Memory B cell (primary cell): ENCODE measurements at places on chromosomes 4 and X.

DNA sequence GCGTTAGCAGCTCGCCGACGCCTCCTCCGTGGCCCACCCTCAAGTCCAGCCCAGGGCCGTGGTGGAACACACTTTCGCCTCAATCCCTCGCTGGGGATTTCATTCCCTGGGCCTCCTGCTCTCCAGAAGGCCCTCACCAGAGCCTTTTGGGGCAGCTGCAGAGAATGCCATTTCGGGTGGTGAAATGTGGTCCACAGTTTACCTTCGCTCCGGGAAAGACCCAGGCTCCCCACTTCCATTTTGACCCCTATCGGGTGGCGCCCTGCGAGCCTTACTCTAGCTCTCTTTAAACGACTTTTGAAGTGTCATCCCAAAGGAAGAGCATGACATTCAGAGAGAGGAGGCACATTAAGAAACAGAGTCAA, 496 bp downstream of the SH2D1A start:
- no peaks in the 10 kb centered on the region for H3K27me3 ChIP-seq
- no peaks in the 10 kb centered on the region for H3K4me1 ChIP-seq
- H3K4me3 ChIP-seq = no peak overlapping the region
- no peaks in the 10 kb centered on the region for H3K36me3 ChIP-seq
- DNase-seq = no peak

GRCh38 chr4:121980643-121981042, 28.8 kb upstream of the TRPC3 start:
- H3K36me3 ChIP-seq = no peaks in the 10 kb centered on the region
- peaks cover 16% of the 10 kb centered on the region for H3K4me1 ChIP-seq
- no peak overlapping the region for H3K4me3 ChIP-seq
- no peak for DNase-seq
- peaks cover 3% of the 10 kb centered on the region for H3K27me3 ChIP-seq
- H3K27ac ChIP-seq = no peak overlapping the region

- H3K4me3 ChIP-seq = no peak overlapping the region
- peaks cover 5% of the 10 kb centered on the region for H3K27me3 ChIP-seq
- no peak for DNase-seq
- no peaks in the 10 kb centered on the region for H3K4me1 ChIP-seq
- no peaks in the 10 kb centered on the region for H3K36me3 ChIP-seq
- no peak overlapping the region for H3K27ac ChIP-seq
Measured at GRCh38 chr4:125321709-125322365, 7.1 kb downstream of the FAT4 start.

DNA sequence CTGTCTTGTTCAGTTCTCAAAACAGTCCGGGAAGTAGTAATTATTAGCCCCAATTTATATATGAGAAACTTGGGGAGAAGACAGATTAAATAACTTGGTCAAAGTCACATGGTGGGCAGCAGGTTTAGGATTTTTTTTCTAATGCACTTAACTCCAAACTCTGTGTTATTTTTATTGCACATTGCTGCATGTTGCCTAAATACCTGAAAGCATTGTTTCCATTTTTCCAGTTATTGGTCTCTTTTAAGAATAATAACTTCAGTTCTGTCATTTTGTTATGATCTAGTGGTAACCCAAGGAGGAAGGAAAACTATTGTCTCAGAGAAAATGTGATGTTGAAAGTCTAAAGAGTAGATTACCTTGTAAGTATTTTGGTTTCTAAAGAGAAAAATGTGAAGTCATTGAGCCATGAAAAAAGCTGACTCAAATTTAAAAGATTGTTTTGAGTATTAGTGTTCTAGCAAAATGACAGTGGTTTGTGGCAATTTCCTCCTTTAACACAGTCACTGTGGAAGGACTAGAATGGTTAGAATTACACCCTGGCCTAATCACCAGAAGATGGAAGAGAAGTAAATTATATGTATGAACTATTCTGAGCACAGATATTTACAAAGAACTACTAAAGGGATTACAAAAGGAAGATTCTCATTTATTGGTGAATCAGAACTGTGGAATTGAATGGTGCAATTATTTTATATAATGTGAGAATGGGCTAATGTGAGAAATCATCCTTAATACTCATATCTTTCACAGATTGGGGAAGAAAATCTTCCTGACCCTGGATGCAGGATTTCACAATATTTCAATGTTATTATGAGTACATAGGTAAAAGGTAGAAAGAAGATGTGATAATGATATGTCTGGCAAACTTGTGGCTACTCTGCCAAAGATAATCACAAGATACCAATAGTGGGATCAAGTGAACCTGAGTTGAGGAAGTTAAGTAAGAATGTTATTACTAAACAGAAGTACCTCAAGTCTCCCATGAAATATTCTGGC, 21.7 kb upstream of the CXCL8 start:
- DNase-seq = no peak
- H3K4me3 ChIP-seq = no peak overlapping the region
- no peaks in the 10 kb centered on the region for H3K4me1 ChIP-seq

GRCh38 chr4:78618436-78618835, 66.9 kb downstream of the ANXA3 start:
- H3K4me1 ChIP-seq = peaks cover 17% of the 10 kb centered on the region
- H3K4me3 ChIP-seq = no peak overlapping the region
- no peaks in the 10 kb centered on the region for H3K27me3 ChIP-seq
- H3K36me3 ChIP-seq = no peaks in the 10 kb centered on the region

- H3K27me3 ChIP-seq = peaks cover 1% of the 10 kb centered on the region
- no peaks in the 10 kb centered on the region for H3K4me1 ChIP-seq
- no peaks in the 10 kb centered on the region for H3K36me3 ChIP-seq
- no peak overlapping the region for H3K27ac ChIP-seq
- no peak overlapping the region for H3K4me3 ChIP-seq
Measured at GRCh38 chr4:107599841-107600240, 120.2 kb downstream of the PAPSS1 start.

- no peak overlapping the region for H3K4me3 ChIP-seq
- H3K4me1 ChIP-seq = peaks cover 14% of the 10 kb centered on the region
- no peak for DNase-seq
- H3K27ac ChIP-seq = no peak overlapping the region
- H3K36me3 ChIP-seq = no peaks in the 10 kb centered on the region
Measured at GRCh38 chrX:149799938-149800337, 18.2 kb downstream of the MAGEA9 start.

DNA sequence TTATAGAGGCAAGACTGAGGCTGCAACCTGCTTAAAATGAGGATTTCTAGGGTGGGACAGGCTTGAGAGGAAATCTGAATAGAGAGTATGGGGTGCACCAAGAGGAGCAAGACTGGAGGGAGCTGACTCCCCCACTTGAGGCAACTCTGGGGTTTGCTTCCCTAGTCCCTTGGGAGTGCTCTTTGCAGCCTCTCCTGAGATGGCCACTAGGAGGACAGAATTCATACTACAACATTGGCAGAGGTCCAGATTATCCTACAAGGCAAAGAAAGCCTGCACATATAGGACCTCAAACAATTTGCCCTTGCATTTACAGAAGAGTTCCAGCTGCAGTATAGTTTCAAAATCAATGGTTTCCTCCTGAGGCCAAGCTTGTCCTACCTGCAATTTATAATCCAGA, 830.9 kb downstream of the TECRL start:
- H3K27me3 ChIP-seq = no peaks in the 10 kb centered on the region
- no peaks in the 10 kb centered on the region for H3K4me1 ChIP-seq
- H3K36me3 ChIP-seq = no peaks in the 10 kb centered on the region
- no peak for DNase-seq
- H3K4me3 ChIP-seq = no peak overlapping the region
- no peak overlapping the region for H3K27ac ChIP-seq

GRCh38 chr4:83885256-83886182, 349.6 kb downstream of the GPAT3 start:
- H3K27ac ChIP-seq = no peak overlapping the region
- H3K4me1 ChIP-seq = no peaks in the 10 kb centered on the region
- H3K36me3 ChIP-seq = no peaks in the 10 kb centered on the region
- DNase-seq = no peak
- no peaks in the 10 kb centered on the region for H3K27me3 ChIP-seq
- no peak overlapping the region for H3K4me3 ChIP-seq

- H3K36me3 ChIP-seq = no peaks in the 10 kb centered on the region
- H3K27me3 ChIP-seq = no peaks in the 10 kb centered on the region
- no peak overlapping the region for H3K4me3 ChIP-seq
- H3K27ac ChIP-seq = no peak overlapping the region
- no peaks in the 10 kb centered on the region for H3K4me1 ChIP-seq
- no peak for DNase-seq
Measured at GRCh38 chr4:45346816-45347435, 620.6 kb upstream of the GNPDA2 start.

GRCh38 chr4:147327322-147327721, 153.6 kb upstream of the EDNRA start:
- no peaks in the 10 kb centered on the region for H3K36me3 ChIP-seq
- no peak overlapping the region for H3K27ac ChIP-seq
- no peaks in the 10 kb centered on the region for H3K4me1 ChIP-seq
- no peak overlapping the region for H3K4me3 ChIP-seq
- H3K27me3 ChIP-seq = no peaks in the 10 kb centered on the region

DNA sequence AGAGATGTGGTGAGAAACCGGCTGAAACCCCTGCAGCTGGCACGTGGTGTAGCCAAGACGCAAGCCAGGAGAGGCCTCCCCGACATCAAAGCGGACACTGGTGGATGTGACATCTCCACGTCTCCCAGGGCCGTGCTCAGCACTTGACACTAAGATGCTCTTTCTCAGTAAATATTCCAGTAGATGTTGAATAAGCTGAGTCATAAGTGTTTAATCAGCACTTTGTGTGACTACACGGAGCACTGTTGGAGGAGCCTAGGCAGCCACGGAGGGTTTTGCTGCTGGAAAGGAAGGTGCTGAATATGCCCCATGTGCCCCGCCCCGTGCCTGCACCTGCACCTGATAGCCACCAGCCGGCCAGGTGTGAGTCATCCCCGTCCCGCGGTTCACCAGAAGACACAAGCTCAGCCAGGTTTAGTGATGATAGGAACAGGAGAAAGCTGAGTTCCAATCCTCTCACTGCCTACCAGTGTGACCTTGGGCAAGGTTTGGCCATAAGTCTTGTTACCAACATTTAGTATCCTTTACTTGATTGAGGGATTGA, 29.0 kb upstream of the C4orf50 start:
- no peak overlapping the region for H3K27ac ChIP-seq
- no peak overlapping the region for H3K4me3 ChIP-seq
- H3K27me3 ChIP-seq = peaks cover 9% of the 10 kb centered on the region
- H3K4me1 ChIP-seq = no peaks in the 10 kb centered on the region

- no peak for DNase-seq
- H3K27ac ChIP-seq = no peak overlapping the region
- H3K4me1 ChIP-seq = no peaks in the 10 kb centered on the region
- no peaks in the 10 kb centered on the region for H3K36me3 ChIP-seq
- no peak overlapping the region for H3K4me3 ChIP-seq
- no peaks in the 10 kb centered on the region for H3K27me3 ChIP-seq
Measured at GRCh38 chrX:119735467-119735866, 22.9 kb upstream of the SOWAHD start.

- no peak overlapping the region for H3K27ac ChIP-seq
- no peaks in the 10 kb centered on the region for H3K27me3 ChIP-seq
- H3K36me3 ChIP-seq = no peaks in the 10 kb centered on the region
- no peaks in the 10 kb centered on the region for H3K4me1 ChIP-seq
Measured at GRCh38 chr4:8540072-8540471, 40.1 kb upstream of the GPR78 start.

DNA sequence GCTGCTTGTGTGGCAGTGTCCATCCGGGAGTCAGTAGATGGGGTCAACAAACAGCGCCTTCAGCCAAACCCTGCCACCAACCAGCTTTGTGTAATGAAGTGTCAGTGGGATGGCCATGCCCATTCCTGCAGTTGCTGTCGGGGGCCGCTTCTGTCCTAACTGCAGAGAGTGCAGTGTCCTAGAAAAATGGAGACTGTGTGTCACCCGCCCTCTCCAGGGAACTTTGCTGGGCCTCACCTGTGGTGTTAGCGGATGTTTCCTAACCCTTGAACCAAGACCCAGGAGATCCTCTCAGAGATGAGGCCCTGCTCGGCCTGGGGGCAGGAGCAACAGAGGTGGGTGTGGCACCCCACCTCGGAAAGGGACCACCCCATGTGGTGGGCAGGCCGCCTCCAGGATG, 35.3 kb upstream of the HGFAC start:
- H3K27me3 ChIP-seq = no peaks in the 10 kb centered on the region
- no peak overlapping the region for H3K27ac ChIP-seq
- DNase-seq = no peak
- no peaks in the 10 kb centered on the region for H3K4me1 ChIP-seq
- H3K36me3 ChIP-seq = no peaks in the 10 kb centered on the region
- no peak overlapping the region for H3K4me3 ChIP-seq

GRCh38 chr4:86141161-86141560, 218.7 kb downstream of the MAPK10 start:
- no peaks in the 10 kb centered on the region for H3K36me3 ChIP-seq
- H3K4me3 ChIP-seq = no peak overlapping the region
- no peaks in the 10 kb centered on the region for H3K4me1 ChIP-seq

DNA sequence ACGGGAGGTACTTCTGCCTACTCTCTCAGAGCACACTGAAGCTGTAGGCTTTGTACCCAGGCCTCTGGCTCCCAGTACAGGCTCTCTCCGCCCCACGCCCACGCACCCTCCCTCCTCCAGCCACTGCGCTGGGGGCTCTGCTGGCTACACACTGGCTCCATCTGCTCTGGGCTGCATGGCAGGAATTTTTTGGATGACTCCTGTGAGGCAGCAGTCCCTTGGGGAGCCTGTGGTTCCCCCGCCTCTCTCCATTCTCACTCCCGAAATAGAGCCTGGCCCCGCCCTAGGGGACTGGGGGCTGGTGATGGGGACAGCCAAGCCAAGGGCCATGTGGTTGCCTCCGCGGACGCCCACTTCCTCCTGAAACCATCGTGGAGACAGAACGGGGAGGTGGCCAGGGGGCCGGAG, 58.1 kb upstream of the ADRA2C start:
- H3K4me3 ChIP-seq = no peak overlapping the region
- no peak overlapping the region for H3K27ac ChIP-seq
- no peaks in the 10 kb centered on the region for H3K36me3 ChIP-seq
- peaks cover 3% of the 10 kb centered on the region for H3K4me1 ChIP-seq
- DNase-seq = no peak
